ENCODE measurements at places on chromosomes 2 and 18.
A peak's percentile ranks its signal among the peaks of the same experiment; 100 is the strongest.

DNA sequence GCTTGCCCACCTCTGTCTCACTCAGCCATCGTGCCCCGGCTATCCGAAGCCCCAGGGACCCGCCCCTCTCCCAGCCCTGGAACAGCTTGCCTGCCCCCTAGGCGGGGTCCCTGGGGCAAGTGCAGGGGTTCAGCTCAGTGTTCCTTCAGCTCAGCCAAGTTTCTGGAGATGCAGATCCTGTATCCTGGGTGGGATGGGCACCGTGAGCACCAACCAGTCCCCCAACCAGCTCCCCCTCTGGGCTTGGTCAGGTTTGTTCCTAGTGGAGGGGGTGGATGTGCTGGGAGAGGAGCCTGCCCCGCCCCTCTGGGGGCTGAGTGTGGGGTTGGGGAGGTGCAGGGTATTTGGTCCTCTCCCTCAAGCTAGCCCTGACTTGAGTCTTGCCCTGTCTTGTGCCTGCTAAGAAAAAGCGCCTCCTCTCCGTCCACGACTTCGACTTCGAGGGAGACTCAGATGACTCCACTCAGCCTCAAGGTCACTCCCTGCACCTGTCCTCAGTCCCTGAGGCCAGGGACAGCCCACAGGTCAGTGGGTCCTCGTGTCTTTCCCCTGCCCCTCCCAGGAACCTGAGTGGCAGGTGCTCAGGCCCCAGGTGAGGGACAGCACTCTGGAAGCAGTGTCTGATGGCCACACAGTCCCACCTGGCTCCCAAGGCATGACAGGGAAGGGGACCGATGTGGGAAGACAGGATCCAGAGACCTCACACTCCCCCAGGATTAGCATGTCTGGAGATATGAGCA, 32.6 kb downstream of the MLPH start:
- DNase-seq = no peak

DNA sequence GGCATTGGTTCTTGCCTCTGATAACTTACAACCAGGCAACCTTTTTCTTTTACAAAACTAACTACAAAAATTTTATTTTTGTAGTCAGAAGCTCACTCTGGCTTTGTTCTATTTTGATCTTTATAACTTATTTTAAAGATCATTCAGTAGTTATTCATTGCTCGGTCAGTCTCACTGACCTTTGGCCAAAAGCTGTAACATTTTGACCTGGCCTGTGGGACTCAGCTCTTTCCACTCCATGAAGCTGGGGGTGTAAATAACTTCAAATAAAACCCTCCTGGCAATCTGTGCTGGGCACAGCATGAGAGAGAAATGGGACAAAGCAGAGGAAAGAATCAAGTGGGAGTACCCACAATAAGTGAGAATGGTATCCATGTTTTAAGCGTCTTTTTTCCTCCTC, 380.7 kb downstream of the SETBP1 start:
- DNase-seq = no peak

DNA sequence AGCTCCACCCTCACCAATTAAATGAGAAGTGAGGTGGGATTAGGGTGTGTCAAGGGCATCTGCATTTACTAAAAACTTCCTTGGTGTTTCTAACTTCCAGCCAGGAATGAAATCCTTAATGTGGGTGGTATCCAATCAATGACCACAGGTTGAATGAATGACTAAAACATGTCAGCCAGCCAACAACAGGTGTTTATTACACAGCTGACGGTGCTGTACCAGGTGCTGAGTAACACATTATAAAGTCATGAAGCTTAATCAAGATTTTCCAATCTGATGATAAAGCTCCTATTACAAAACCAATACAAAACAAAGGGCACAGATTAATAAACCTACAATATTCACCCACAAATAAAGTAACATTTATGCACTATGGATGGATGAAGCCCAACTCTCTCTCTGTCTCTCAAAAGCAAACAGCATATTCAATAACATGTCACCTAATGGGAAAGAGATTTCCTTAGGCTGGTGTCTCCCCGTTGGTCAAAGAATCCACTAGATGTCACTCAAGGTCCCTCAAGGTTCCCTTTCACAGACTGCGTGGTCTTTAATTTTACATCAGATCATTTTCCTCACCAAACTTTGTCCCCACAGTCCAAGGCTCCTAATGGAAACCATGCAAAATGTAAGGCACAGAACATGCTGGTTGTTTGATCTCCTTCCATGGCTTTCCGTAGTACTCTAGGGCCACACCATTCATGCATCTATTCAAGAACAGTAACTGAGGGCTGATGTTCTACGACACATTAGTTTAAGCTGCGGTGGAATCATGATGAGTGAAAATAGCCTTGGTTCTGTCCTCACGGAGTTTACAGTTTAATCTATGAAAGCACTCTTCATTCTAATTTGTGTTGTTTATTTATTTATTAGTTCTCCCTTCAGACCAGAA, 6.4 kb upstream of the PTPN4 start:
- no peak for DNase-seq

GRCh38 chr18:13289481-13290205, 71.1 kb downstream of the LDLRAD4 start:
- no peak for DNase-seq

GRCh38 chr18:41630232-41630886, 324.7 kb upstream of the PIK3C3 start:
- DNase-seq = no peak

DNA sequence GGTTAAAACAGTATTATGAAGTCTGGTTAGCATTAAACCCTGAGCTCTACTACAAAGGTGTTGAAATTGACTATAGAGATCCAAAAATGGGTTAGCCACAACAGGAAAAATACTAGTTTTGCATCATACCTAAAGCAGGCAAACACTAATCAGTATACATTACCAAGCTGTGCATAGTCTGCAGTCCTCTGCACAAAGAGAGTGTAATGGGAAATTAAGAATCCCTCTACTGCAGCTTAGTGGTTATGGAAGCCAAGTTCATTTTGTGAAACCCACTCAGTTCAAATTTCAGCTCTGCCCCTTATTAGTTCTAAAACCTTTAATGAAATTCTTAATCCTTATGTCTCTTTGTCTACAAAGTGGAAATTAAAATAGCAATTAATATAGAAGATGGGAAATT, 192.1 kb downstream of the MBD2 start:
- no peak for DNase-seq

DNA sequence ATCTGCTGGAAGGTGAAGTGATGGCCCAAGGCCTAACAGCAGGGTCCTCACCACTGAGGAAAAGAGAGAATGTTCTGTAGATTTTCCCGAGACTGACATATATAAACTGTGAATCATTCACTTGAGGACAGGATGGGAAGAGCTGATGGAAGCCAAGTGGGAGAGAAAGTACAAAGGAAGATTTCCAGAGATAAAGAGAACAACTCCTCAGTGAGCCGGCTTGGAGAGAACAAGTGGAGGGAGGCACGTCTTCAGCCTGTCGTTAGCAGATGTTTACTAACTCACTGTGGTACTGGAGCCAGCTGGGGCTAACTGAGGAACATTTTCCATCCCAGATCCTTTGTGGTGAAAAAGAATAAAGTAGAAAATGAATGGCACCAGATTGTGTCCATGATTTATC, 552.9 kb upstream of the TNP1 start:
- no peak for DNase-seq

DNA sequence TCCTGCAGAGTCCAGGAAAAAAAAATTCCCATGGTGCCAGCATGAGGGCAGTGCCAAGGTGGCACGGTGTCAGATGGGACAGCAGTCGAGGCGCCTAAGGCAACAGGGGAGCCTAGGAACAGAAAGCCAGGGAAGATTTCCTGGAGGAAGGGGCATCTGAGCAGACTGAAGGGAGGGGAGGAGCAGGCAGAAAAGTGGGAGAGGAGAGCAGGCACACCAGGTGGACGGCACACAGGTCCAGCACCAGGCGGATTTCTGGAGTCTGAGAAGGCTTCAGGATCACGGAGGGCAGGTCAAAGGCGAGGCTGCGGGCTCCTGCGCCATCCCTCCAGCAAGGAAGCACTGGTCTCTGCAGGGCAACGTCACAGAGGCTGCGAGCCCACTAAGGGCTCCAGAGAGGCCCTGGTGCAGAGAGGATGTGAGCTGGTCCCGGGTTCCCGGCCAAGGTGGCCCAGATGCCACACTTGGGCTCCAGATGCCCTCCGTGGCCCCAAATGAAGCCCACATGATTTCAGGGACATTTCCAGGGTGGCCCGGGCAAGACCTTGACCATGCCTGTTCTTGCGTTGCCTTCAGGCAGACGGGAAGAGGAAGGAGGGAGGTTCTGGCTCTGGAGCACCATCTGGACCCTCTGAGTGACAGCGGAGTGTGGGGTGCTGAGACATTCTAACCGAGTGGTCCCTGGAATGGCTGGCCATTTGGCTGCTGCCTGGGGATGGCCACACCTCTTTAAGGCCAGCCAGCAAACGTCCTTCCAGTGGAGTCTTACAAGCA, 4.1 kb downstream of the HS6ST1 start:
- DNase-seq = peak; percentile 5

- DNase-seq = no peak
Observed at GRCh38 chr18:61894751-61895524, 2.1 kb upstream of the RNF152 start.

GRCh38 chr2:127864877-127865276, 6.9 kb upstream of the POLR2D start:
- no peak for DNase-seq

GRCh38 chr2:28638102-28638501, 113.5 kb upstream of the PPP1CB start:
- no peak for DNase-seq

DNA sequence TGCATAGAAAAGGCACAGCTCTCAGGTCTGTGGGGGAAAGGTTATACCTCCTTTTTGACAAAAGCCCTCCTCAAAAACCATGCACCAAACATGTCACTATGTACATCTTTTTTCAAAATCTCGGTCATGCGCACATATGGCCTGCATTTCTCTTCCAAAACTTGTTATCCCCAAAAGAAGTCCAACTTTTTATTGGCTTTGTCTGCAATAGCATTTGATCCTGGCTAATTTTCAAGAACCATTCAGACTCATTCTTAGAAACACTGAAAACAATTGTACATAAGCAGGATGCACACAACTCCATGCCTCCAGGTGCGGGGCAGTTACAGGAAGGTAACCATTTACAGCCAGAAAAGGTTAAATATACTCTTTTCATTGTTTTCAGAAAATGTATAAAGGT, 21.9 kb downstream of the SERTAD2 start:
- no peak for DNase-seq

DNA sequence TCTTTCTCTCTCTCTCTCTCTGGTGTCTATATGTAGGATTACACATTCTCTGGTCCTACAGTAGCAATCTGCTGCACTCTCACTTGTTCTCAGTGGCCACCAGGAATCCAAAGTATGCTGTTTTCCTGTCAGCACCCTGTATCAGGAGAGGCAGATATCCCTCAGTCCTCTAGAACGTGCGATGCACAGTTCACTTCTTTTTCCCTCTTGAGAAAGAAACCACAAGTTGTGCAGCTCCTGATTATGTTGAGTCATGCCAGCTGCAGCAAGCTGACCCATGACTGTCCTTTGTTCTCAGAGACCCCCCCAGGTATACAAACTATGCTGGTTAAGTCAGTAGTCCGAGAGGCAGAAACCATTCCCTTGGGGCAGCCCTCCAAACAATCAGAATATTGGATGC, 54.6 kb downstream of the LANCL1 start:
- DNase-seq = no peak

- DNase-seq = no peak
Observed at GRCh38 chr2:37318401-37318800, 6.2 kb downstream of the PRKD3 start.

DNA sequence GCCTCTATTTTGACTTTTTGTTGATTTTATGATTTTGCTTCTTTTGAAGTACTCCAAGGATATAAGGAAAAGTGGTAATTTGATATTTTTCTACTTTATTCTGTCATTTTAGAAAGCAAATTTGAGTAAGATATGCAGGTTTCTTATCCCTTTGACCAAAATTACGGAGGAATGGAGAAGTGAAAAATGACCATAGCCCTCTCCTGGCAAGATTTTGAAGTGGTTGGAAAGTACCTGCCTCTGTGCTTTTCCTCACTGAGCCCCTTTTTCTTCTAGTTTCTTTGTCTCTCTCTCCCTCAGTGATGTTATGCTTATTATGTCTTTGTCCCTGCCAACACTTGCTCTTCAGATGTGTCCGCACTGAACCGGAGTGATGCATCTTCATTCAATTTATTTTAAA, 898.1 kb downstream of the EPHA4 start:
- no peak for DNase-seq

- DNase-seq = no peak
Observed at GRCh38 chr18:58132595-58133261, 88.7 kb downstream of the NEDD4L start.

DNA sequence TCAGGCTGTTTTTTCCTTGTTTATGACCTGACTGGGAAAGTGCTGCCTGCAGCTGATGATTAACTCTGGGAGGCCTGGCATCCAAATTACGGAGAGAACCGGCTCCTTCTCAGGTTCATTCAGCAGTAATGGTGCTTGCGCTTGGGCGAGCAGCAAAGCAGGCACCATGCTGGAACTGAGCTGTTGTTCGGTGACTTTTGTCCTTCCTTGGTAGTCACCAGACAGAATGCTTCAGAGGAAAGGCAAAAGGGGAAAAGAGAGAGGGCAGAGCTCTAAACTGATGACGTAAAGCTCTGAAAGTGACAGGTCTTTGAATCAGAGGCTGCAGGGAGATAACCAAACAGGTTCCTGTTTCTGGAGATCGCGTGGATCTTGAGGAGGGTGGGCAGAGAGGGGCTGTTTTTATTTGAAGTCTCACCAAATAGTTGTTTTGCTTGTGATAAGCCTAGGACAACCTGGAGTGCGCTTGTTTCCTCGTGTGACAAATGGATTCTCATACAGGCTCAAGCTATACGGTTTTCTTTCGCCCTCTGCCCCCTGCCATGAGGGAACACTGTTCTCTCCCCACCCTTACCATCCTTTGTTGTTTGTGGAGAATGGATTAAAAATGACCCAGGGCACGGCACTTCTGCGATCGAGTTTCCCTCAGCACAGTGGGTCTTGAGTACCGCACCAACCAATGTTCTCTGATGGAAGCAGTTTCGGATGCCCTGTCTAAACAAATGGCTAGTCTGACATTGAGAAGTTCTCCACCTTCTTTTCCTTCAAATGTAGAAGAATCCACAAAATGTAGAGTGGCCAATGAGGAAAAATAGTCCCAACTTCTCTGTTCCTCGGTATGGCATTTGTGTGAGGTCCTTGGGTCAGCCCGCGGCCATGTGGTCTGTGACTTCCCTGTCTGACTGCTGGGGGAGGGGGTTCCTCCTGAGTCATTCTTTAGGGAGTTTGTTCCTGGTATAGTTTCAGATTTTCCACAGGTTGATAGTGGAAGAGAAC, 1.3 kb downstream of the RASGRP3 start:
- DNase-seq = no peak

- no peak for DNase-seq
Observed at GRCh38 chr2:191836471-191836852, 10.4 kb downstream of the CAVIN2 start.

Measured in activated CD4-positive, alpha-beta T cell treated with anti-CD3 and anti-CD28 coated beads for 1 hour (primary cell).